ENCODE measurements at places on chromosomes 6 and 20.

GRCh38 chr20:52270696-52271095 is 79.1 kb upstream of the ZFP64 start:
- DNase-seq: no peak

GRCh38 chr20:21101453-21101931 is 4.7 kb downstream of the LINC00237 start:
- DNase-seq: no peak

GRCh38 chr20:61734733-61735502 is 330.8 kb downstream of the TAF4 start:
- DNase-seq: no peak

DNA sequence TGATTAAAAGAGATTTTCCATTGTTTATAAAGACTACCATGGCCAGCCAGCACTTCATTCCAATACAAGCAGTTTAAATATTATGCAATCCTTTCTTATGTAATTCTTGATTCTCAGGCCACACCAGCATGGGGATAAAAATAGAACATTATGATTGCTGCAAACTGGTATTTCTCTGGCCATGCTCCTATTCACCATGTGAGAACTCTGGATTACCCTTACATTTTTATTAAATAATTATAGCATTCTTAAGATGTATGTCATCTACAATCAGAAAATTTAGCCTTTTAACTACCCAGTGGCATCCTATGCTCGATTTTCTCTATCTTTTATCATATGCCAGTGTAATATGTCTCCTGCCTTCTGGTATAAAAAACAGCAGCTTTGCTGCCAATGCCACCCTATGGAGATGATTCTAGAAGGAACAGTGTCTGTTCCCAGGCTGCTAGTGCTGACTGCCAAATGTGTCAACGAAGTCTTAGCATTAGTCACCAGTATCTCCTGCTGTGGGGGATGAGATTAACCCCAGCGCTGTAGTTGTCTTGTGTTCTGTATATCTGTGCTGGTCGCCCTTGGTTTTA is 501.4 kb downstream of the BCKDHB start:
- no peak for DNase-seq

DNA sequence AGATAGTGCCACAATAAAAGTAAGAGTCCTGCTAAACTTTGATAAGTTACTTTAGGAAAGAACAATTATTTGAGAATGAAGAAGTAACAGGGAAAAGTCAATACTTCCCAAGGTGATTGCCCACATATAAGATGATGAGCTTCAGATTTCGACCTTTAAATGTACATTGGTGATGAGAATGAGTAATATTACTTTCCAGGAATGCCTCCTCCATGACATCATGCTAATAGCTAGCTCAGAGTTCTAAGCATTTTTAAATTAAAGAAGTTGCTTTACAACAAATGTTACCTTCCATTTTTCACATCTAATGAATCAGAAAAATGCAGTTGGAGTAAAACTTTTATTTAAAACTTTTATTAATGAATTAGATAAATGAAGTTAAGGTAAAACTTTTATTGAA is 22.5 kb upstream of the OPN5 start:
- DNase-seq: no peak

- DNase-seq: no peak
Observed at GRCh38 chr6:81731814-81732213, 20.7 kb downstream of the TENT5A start.

DNA sequence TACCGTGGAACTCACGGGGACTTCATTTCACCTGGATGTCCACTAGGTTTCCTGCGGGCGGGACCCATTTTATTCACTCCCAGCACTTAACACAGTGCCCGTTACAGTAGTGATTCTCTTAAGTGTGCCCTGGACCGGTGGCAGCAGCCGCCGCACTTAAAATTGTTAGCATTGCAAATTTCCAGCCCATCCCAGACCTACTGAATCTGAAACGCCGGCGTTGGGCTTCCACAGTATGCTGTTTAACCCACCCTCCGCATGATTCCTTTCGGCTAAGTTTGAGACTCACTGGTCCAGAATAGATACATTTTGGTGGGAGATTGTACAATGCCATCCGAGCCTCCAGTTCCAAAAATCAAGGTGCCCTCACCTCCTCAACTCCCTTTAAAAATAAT is 967 bp downstream of the SMPDL3A start:
- DNase-seq: no peak

GRCh38 chr6:15292721-15293302 is 46.9 kb downstream of the JARID2 start:
- no peak for DNase-seq

DNA sequence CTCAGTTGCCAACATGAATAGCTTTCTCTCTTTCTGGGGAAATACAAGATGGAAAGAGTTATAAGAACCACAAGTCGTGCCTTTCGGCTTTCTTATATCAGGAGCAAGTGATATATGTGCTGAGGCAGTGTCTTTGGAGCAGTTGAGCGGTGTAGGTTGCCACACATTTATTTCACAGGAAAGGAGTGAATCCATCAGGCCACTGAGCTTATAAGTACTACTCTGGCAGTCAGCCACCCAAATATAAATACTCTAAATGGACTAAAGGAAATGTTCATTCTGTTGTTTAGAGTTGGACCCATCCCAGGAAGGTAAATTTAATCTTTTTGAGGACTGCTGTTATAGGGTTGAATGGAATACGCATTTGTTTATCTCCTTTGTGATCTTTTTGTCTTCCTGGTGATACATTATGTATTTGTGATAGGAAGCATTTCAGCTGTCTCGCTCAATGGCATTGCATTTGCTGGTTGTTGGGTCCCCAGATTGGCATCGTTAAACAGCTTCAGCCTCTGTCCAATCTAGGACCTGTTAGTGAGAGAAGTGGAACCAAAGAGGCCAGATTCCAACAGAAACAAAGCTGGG is 139.7 kb downstream of the SOBP start:
- no peak for DNase-seq

GRCh38 chr6:71153755-71154325 is 134.8 kb upstream of the OGFRL1 start:
- DNase-seq: no peak

GRCh38 chr6:143176090-143177021 is 115.7 kb downstream of the AIG1 start:
- no peak for DNase-seq

- no peak for DNase-seq
Observed at GRCh38 chr6:31871046-31871659, 7.6 kb downstream of the SLC44A4 start.

DNA sequence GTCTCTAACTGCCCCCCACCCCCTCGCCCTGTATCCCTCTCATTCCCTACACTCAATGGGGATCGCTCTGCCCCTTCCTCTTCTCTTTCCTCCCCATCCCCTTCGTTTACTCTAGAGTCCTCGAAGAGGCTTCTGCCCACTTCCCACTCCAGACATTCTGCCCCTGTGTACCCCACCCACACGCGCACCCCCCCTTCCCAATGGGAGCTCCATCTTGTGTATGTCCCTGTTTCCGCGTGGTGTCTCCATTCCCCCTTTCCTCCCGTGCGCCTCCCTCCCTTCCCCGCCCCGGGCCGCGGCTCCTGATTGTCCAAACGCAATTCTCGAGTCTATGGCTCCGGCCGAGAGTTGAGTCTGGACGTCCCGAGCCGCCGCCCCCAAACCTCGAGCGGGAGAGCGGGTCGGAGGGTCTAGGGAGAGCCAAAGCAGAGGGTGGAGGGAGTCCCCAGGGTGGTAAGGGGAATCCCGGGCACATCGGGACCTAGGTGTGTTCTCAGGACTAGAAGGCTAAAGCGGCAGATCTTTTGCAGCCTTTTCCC is 679 bp upstream of the RING1 start:
- DNase-seq: no peak

DNA sequence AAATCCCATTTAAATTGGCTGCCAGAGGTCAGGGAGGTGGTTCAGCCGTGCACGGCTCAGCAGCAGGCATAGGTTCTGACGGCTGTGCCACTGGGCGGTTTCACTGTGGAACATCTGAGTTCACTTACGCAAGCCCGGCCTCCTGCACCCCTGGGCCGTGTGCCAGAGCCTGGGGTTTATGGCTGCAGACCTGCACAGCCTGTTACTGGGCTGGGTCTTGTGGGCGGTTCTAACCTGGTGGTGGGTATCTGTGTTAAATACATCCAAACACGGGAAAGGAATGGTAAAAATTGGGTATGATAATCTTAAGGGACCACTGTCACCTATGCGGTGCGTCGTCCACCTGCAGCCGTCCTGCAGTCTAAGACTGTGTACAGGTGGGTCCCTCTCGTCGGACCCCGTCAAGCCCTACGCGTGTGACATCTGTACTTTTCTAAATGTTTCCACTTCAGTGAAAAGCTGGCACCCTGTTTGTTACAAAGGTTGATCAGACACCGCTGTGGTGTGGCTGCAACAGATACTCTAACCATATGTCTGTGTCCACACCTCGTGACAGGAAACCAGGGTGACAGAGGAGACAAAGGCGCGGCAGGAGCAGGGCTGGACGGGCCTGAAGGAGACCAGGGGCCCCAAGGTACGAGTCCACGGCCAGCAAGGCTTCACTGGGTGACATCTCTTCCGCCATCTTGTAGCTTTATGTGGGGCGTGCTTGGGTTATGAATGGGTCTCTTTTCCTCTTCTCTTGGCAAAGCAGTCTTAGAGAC is 21.5 kb downstream of the COL9A3 start:
- DNase-seq: no peak

GRCh38 chr6:11804701-11805100 is 26.1 kb upstream of the ADTRP start:
- no peak for DNase-seq

DNA sequence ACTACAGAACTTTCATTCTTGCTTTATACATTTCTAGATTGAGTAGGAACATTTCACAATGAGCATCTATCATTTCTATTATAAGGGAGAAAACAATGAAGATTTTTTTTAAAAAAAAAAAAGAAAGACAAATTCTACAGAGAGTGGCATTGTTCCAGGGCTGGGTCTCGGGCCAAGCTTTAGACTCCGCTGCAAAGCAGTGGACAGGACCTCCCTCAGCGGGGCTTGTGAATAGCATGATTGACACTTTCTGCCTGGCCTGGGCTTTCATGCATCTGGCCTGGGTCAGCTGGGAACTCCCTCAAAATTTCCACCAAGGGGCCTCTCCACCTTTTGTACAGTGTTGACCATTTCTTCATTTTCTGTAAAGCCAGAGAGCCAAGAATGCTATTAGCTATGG is 55.8 kb upstream of the HIVEP2 start:
- no peak for DNase-seq

DNA sequence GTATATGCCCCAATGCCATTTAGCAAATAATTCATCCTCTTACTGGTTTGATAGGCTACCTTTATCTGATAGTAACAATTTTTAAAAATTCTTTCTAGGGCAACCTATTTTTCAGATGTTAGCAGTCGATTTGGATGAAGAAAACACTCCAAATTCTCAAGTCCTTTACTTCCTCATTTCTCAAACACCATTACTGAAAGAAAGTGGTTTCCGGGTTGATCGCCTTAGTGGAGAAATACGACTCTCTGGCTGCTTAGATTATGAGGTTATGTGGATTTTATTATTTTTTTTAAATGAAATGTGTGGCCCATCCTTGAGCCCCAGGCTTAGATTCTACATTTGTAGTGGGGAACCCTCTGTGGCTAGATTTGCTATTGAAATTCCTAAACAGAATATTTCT is 26.3 kb downstream of the CDH26 start:
- no peak for DNase-seq

DNA sequence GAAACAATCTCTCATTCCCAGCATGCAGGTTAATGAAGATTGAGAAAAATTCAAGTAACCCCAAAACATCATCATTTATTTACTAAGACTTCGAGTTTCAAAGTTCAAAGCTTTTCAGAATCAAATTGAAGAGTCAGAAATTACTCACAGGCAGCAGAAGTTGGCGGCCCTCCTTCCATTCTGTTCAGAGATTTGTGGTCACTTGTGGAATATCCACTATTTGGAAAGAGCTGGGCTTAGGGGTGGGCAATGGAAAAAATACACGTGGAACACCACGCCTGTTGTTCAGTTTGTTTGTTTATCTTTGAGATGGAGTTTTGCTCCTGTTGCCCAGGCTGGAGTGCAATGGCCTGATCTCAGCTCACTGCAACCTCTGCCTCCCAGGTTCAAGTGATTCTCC is 108.6 kb upstream of the NAA20 start:
- DNase-seq: no peak

- no peak for DNase-seq
Observed at GRCh38 chr6:25787428-25787827, 32.9 kb downstream of the SLC17A4 start.

DNA sequence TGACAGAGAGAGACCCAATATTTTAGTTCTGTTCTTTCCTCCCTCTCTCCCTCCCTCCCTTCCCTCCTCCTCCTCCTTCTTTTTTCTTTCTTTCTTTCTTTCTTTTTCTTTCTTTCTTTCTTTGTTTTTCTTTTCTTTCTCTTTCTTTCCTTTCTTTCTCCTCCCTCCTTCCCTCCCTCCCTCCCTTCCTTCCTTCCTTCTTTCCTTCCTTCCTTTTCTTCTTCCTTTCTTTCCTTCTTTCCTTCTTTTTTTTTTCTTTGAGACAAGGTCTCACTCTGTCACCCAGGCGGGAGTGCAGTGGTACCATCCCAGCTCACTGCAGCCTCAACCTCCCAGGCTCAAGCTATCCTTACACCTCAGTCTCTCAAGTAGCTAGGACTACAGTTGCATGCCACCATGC is 28.4 kb downstream of the ARHGAP40 start:
- no peak for DNase-seq

DNA sequence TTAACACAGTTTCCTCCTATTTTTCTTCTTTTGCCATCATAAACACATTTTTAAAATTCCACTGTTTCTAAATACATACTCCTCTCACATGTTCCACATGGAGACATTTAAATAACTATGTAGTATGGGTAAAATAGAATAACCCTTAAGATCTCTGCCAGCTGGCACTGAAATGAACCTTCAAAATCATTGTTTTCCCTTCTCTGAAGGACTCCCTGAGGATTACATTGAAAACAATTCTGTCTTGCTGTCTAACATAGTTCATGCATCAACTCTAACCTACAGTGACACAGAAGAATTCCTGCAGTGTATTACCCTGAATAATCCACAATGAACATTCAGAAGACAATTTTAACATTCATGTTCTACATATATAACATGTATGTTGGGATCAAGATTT is 1361.8 kb upstream of the CITED2 start:
- DNase-seq: no peak

DNA sequence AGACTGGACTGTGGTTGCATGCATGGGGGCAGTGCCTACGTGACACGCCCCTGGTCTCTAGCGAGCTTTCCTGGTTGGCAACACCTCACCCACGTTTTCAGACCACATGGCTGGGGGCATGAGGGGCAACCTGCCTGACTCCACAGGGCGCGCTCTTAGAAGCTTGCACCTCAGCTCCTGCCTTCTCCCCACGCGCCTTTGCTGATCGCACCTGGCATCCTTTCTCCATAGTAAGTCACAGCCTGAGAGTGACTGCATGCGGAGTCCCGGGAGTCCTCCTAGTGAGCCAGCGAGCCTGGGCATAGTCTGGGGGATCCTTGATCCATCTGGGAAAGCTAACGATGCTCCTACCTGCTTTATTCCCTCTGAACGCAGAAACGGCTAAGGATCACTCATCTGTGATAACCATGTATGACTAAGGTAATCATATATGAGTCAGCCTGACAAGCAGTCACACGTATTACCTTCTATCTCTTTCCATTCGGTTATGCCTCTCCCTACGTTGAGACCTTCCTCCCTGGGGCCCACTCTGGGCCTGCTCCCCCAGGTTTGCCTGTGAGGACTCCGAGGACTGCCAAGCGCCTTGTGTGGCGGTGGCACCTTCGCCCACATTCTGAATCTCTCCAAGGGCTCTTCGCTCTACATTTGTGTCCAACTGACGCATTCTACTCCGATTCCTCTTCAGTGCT is 4.5 kb downstream of the TCFL5 start:
- no peak for DNase-seq

Data from stimulated activated CD4-positive, alpha-beta T cell treated with anti-CD3 and anti-CD28 coated beads, Interleukin-1b, Interleukin-23, amount 100 ng/mL, for 48 hours (primary cell).